Caudate nucleus (tissue), 63 donors: ENCODE measurements at places on chromosomes 11 and 22.

DNA sequence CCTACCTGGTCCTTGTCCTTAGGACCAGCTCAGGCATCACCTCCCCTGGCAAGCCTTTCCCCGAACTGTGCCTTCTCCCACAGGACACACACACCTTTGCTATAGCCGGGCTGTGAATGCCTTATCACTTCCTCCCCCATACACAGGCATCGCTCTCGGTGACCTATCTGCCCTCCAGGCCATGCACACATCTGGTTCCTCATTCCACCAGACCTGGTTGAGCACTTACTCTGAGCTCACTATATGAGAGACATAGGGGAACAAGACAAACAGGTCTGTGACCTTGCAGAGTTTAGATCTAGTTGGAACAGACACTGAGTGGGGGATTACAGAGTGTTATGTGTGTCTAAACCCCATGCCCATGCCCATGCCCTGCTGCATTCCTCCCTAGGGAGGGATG, 3.1 kb upstream of the BCR start:
- DNase-seq, result no peak

DNA sequence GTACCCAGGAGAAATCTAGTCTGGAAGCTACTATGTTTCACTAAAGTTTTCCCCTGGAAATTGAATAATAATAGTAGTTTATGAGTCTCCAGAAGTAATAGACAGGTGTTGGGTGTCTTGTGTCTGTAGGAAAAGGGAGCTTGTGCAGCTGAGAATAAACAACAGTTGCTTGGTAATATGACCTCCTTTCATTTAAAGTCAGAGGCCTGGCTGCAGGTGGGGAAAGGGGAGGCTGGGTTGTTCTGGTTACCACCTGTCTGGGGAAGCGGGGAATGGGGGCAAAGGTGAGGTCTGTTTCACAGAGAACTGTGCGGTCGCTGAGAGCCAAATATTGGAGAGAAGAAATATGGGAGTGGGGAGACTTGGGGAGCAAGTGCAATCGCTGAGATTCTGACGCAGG, 3.3 kb upstream of the GRAMD1B start:
- DNase-seq, result no peak

DNA sequence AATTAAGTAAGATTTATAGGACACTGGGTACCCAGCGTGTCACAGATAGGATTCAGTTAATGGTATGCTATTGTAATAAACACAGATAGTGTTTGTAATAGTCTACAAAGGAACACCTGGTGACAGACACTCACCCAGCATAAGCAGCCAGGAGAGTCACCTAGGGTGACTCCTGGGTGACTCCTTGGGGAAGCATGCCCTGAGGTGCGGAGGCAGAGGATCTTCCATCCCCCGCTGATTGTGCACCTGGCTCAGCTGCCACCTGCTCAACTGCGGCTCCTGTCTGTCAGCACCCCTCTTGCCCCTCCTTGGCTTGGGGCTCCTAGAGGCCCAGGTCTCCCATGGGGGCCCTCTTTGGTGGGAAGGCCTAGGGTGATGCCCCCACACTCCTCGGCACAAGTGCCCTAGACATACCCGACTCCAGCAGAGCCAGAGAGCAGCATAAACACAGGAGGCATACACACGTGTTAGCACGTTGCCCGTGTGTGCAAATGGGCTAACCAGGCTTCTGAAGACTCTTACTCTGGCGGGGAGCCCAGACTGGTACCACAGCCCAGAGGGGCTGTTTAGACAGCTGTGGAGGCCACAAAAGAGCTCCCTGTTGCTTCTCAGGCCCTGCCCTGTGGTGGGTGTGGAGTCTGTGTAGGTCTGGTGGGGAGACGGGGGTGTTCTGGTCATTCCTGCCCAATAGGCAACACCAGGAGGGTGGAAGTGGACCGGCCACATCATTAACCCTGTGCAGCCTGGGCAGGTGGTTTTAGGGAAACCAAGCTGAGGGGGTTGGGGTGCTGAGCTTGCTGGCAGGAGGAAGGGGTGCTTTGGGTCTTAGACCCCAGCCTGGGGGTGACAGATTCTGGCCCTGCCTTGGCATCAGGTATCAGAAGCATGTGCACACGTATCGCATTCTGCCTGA, 3.0 kb downstream of the INPPL1 start:
- no peak for DNase-seq

DNA sequence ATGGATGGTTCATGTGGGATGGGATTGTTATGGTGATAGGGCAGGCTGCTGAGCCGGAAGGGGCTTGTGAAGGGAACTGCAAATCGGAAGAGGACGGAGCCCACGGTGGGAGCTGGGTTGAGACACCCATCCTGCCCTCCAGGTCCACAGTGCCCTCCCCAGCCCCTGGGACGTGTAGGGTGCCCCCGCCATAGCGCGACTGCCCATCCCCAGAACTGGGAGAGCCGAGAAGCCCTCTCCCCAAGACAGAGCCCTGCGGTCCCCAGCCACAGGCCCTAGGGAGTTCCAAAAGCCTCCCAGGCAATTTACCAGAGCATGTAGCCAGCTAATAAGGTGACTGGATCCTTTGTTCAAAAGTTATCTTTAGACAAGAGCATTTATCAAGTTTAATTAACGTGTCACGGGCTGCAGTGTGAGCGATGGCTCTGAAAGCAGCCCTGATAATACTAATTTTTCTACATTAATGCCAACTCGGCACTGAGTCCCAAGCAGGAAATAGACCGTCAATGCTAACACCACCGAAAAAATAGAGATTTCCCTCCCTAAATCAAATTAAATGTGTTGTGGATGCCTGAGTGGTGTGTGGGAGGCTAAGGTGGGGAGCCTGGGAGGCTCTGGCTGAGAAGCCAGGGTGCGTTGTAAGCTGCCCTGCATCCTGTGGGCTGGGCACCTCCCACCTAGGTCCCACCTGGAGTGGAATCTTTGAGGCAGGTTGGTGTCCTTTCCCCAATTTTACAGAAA, 76.8 kb upstream of the RTL6 start:
- no peak for DNase-seq

DNA sequence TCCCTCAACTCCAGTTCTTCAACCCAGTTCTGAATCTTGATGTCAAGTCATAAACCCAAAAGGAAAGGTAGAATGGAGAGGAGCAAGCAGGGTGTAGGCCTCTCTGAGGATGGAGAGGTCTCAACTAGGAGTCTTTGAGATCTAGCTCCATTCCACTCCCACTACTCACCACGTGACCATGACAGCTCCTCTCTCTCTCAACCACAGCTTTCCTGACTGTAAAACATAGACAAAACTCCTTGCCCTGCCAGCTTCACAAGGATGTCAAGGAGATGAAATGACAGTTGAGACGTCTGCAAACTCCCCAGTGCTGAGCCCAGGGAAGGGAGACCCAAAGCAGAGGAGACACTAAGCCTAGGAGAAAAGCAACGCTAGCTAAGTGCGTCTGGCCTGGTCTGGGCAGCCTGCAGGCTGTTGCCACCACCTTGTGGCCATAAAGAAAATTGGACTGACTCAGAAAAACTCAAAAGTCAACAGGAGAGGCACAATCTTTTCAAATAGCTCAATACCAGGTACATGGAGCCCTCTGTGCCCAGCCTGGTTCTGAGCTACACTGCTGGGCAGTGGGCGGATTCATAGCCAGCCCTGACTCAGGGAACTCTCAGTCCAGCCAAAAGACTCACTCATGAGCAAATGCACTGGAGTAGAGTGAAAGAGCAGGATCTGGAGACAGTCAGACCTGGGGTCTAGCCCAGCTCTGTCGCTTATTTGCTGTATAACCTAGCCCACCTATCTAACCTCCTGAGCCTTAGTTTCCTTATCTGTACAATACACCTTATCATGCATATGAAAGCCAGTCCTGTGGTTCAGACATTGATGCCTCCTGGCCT, 3.4 kb downstream of the CLPB start:
- DNase-seq, result peak; percentile 15

GRCh38 chr11:58391879-58392278, 14.8 kb downstream of the OR5B3 start:
- no peak for DNase-seq

- DNase-seq, result no peak
These were observed 41.4 kb upstream of the ZBED5 start for GRCh38 chr11:10899121-10899830.

DNA sequence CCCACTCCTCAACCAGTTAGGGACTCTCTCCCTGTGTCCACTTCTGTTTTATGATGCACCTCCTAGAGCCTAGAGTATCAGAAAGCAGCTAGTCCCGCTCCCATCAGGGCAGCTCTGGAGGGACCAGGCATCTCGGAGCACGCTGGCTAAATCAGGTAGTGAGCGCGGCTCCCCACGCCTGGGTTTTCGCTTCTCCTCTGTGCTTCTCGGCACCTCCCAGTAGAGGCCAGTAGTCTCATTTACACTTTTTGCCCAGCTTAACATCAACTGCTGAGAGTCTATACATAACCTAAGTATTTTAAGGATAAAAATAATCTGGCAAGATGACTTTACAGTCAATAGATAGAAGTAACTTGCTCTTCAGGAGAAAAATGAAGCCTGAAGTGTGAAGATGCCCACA, 473.8 kb downstream of the OPCML start:
- DNase-seq, result no peak

DNA sequence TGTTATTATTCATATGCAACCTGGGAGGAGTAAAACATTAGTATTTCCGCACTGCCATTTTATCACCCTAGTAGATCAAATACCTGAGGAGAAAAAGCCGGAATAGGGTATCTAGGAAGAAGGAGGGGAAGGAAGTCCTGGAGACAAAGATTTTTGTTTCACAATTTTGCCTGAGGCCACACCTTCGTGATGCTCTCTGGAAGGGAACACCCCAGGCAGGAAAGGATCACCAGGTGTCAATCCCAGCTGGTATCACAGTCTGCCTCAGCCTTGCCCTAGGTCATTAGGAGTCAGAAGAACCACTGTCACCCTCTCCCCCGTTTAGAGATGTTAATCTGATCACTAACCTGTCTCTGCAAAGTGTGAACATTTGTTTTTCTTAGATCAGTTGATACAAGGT, 35.4 kb upstream of the IGSF9B start:
- DNase-seq, result no peak

GRCh38 chr11:2203440-2204259, 32.0 kb upstream of the TH start:
- DNase-seq, result no peak

DNA sequence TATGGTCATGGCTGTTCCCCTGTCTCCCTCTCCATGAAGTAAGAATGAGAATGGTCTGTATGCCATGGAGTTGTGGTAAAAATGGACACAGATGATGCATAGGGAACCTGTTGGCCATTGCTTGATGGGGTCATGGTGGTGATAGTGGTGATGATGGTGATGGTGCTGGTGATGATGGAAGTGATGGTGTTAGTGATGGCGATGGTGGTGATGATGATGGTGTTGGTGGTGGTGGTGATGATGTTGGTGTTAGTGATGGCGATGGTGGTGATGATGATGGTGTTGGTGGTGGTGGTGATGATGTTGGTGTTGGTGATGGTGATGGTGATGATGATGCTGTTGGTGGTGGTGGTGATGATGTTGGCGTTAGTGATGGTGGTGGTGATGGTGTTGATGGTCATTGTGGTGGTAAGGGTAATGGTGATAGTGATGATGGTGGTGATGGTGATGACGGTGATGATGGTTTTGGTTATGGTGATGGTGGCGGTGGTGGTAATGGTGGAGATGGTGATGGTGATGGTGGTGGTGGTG, 5.1 kb upstream of the CACNA1I start:
- DNase-seq, result no peak

- DNase-seq, result peak; percentile 47
These were observed 132.0 kb downstream of the SPON1 start for GRCh38 chr11:14094481-14095037.

- DNase-seq, result no peak
These were observed 53.9 kb upstream of the PPP6R3 start for GRCh38 chr11:68406324-68407313.

DNA sequence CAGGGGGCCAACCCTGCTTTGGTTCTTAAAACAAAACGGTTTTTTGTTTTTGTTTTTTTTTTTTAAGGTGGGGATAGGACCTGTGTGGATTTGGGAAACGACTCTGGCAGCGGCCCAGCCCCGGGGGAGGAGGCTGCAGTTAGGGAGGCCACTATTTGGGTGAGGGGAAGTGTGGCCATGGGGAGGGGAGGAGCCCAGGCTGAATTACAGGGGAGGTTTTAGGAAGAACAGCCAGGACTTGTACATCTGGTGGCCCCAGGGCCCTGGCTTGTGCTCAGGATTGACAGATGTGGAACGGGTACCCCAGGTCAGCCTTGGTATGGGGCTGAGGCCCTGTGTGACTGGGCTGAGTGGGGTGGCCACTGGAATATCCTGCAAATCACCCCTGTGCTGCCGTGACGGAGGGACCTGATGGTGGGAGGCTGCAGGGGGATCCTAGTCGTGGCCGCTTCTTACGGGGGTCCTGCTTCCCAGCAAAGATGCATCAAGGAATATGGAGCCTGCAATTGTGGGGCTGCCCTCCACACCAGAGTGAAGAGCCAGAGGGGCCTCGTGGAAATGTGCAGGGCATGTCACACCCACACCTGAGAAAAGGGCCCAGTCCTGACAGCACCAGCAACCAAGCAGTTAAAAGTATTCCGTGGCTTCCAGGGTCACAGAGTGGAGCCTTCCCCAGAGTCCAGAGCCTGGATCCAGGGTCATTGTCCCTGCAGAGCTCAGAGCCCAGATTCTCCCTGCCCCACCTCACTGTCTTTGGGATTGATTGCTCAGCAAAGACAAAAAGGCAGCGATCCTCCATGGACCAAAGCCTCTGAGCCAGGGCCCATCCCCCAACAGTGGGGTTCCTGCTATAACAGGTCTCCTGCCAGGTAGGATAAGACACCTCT, 55.2 kb upstream of the WNT7B start:
- no peak for DNase-seq

DNA sequence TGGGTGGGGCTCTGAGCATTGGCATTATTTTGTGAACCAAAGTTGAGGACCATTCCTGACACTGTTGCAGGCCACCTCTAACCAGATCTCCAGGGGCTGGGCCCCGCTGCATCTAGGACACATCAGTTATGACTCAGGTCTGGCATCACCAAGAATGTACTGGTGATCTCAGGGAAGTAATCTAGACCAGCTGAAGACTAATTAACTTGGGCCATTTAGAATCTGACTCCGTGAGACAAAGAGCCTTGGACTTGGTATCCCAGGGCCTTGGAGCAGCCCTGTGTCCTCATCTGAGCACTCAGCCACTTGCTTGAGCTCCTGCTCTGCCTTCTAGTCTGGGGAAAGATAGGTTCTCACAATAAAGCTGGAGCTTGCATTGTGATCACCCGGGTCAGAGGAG, 200.6 kb downstream of the KIRREL3 start:
- DNase-seq, result no peak

GRCh38 chr11:131829725-131830124, 459.3 kb downstream of the NTM start:
- DNase-seq, result no peak

GRCh38 chr22:38317995-38318715, 922 bp upstream of the CSNK1E start:
- DNase-seq, result no peak
